ENCODE measurements at places on chromosomes 4 and X.

DNA sequence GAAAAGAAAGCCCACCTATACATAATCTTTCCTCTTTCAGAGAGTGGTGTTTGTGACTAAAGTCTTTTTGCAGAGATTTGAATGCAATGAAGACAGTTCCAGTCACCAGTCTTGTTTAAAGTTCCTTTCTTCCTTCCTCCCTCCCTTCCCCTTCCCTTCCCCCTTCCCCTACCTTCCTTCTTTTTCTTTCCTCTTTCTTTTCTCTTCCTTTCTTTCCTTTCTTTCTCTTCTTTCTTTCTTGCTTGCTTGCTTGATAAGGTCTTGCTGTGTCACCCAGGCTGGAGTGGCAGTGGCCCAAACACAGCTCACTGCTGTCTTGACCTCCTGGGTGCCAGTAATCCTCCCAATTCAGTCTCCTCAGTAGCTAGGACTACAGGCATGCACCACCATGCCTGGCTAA lies 19.0 kb upstream of the ASB5 start:
- no peak for DNase-seq

DNA sequence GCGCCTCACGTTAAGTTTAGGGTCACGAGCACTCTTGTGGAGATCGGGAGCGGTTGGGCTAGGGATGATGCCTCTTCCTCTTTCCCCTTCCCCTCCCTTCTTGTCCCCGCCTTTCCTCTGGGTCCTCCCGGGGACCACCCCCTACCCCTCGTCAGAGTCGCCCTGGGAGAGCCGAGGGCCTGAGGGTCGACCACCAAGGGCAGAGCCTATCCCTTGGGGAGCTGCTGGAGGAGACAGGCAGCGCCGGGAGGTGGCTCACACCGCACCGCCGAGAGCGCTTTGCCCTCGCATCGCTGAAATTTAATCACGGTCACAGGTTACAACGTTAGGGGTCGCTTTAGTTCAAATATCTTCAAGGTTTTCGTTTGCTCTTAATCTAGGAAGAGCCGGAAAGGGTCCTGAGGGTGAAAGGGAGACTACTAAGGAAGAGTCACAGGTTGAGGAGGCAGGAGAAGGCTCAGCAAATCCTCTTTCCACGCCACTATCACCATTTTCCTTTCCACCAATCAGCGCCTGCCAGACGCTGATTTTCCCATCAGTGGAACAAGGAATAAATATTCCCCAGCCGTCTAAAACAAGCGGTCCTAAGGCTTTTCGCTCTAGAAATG lies 528 bp upstream of the SNCA start:
- no peak for DNase-seq

GRCh38 chrX:8738588-8739189 lies 6.8 kb upstream of the ANOS1 start:
- DNase-seq, result no peak

GRCh38 chrX:121949041-121949760 lies 901.8 kb downstream of the GLUD2 start:
- no peak for DNase-seq

DNA sequence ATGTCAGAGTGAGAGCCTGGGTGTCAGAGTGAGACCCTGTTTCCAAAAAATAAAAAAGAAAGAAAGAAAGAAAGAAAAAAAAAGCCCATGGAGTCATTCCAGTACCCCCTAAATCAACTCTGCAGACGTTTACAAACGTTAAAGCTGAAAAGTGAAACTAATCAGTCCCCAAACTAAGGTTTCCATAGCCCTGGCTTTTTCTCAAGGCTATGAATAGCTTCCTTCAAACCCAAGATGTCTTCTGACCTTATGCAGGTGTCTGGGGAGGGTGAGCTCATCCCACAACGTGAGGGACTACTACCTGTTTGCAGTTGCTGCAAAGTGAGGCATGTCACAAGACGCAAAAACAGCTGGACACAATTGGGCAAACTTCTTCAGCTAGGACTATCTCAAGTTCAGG lies 144.0 kb downstream of the SH3KBP1 start:
- no peak for DNase-seq
